ENCODE measurements at places on chromosomes 16 and 17.

GRCh38 chr16:77951788-77952187 lies 70.6 kb upstream of the CLEC3A start:
- peak; percentile 20 for DNase-seq

- DNase-seq: no peak
Measured at GRCh38 chr16:6804461-6804860, 528.2 kb upstream of the RBFOX1 start.

- no peak for DNase-seq
Measured at GRCh38 chr16:83914091-83914710, 15.3 kb downstream of the MLYCD start.

DNA sequence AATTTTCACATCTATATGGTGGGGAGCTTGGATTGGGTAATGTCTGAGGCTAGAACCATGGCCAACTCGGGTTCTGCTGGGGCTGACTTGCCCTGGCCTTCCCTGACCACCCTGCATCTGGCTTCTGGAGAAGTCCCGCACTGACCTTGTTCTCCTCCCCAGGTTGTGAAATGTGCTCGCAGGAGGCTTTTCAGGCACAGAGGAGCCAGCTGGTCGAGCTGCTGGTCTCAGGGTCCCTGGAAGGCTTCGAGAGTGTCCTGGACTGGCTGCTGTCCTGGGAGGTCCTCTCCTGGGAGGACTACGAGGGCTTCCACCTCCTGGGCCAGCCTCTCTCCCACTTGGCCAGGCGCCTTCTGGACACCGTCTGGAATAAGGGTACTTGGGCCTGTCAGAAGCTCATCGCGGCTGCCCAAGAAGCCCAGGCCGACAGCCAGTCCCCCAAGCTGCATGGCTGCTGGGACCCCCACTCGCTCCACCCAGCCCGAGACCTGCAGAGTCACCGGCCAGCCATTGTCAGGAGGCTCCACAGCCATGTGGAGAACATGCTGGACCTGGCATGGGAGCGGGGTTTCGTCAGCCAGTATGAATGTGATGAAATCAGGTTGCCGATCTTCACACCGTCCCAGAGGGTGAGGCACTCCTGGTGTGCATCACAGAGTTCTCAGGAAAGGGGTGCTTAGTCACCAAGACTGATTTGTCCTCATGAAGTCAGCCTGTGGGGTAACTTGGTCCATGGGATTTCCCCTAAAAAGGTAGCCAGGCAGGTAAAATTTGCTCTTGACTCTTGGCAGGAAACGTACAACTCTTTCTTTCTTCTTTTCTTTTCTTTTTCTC lies 6.1 kb downstream of the NOD2 start:
- peak; percentile 100 for DNase-seq

- peak; percentile 87 for DNase-seq
Measured at GRCh38 chr16:19696328-19696727, 21.7 kb downstream of the KNOP1 start.

DNA sequence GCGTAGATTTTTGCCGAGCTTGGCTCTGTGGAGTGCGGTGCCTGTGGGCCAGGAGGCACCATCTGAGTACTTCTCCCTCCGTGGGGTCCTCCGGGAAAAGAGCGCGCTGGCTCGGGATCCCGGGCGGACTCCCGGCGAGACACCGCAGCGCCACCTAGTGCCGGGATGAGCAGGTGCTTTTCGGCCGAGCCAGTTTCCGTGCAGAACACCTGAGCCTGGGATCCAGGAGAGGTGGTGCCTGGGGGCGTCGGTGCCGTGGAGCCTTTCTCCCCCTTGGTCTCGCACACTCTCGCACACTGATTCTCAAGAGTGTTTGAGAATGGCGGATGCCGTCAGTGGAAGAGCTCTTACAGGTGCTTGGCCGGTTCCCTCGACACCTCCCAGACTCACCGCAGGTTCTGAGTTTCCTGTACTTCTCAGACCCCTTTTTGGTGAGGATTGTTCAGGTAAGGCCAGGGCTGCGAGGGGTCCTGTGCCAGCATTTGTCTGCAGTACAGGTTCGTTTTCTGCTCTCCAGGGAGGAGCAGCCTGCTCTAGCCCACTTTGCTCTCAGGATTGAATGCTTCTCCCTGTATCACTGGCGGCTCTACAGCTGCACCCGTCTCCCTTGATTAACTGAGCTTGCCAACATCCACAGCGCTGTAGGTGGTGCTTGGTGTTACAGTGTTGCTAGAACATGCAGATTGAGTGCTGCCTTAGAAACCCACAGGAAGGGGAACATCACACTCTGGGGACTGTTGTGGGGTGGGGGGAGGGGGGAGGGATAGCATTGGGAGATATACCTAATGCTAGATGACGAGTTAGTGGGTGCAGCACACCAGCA lies 23.3 kb downstream of the TBCD start:
- peak; percentile 70 for DNase-seq

DNA sequence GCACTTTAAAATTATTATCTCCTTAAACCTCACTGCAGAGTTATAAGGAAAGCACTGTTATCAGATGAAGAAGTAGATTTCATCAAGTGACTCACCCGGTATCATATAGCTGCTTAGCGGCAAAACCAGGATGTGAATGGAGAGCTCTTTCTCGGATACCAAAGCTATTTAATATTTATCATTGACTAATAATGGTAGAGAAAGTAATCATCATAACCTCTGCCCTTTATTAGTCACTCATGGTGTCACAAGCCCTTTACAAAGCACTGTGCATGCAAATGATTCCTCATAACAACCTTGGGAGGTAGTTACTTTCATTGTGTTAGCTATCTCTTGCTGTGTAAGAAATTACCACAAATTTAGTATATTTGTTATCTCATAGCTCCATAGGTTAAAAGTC lies 592.9 kb downstream of the MAF start:
- peak; percentile 57 for DNase-seq

DNA sequence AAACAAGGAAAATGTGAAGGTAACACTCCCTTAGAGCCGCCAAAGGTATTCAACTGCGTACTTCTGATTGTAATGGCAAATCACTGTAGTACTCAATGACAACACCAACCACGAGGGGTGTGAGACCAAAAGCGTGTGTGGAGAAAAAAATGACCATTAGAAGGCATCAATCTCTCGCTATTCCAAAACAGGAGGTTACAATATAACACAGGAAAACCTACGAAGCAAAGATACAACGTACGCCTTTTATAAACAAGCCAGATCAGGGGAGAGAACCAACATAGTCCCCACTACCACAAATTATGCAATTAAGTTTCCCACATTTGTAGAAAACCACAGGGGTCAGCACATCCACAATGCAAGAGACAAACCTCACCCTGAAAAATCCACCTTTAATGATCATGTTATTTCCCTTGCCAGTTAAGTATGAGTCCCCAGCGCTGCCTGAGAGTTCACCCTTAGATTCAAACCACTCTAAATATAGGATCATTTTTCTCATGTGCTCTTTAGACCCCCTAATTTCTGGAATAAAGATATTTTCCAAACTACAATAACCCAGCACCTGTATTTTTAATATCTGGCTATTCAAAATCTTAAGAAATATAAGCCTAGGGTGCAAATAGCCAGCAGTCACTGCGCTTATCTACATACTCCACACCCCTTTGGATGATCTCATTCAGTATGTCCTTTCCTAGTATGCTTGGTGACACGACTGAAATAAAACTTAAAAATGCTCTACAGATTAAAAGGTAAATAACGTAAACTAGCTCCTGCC lies 12.4 kb downstream of the TEX14 start:
- DNase-seq: peak; percentile 82

DNA sequence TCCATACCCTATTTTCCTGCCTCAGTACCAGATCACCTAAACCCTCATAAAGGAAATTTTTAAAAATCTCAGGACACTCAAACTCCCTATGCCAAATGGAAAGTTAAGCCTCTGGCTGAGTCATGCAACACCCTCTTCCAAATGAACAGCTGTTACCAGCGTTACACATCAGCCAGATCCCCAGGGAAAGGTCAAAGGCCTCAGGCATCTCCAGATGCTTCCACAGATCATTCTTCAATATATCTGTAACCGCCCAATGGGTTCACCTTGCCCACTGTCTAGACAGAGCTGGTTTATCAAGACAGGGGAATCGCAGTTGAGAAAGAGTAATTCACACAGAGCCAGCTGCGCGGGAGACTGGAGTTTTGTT lies 29.1 kb upstream of the SHCBP1 start:
- no peak for DNase-seq

- no peak for DNase-seq
Measured at GRCh38 chr17:10046786-10047785, 142.0 kb upstream of the RCVRN start.

DNA sequence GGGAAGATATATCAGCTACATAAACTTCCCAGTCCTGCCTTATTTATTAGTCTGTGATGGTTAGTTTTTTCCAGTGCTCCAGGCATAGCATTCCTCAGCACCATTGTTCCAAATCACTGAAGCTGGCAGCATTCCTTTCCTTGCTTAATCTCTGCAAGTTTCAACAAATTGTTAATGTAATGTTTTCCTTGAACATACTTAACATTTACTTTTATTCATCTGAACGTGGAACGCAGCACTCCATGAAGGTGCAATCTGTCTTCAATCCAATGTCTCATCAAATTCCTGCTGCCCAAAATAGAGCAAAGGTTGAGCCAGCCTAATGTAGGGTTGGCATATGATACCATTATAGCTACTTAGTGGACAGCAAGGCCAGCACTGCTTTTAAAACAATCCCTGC lies 441.1 kb upstream of the RBFOX1 start:
- peak; percentile 9 for DNase-seq

- DNase-seq: peak; percentile 64
Measured at GRCh38 chr16:82093666-82094300, 58.7 kb downstream of the HSD17B2 start.

DNA sequence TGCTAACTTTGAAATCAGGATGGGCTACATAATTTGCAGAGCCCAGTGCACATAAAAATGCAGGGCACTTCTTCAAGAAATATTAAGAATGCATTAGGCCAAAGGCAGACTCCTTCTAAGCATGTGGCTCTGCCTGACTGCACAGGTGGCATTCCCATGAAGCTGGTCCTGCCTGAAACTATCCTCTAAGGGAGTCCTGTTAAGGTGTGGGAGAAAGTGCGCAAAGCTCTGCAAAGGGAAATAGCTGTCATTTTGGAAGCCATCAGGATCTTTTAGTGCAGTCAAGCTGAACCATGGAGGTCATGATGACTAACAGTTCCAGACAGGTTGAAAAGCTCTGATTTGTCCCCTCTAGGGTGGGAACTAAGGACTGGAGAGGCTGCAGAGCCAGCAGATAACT lies 41.9 kb upstream of the CRHR1 start:
- DNase-seq: no peak

DNA sequence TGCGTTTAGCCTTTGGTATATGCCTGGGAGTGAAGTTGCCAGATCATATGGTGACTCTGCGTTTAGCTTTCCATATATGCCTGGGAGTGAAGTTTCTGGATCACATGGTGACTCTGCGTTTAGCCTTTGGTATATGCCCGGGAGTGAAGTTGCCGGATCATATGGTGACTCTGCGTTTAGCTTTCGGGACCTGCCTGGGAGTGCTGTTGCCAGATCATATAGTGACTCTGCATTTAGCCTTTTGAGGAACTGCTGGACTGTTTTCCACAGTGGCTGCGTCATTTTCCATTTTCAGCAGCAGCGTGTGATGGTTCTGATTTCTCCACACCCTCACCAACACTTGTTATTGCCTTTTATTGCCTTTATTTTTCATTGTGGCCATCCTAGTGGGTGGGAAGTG lies 73.0 kb downstream of the OR1D5 start:
- no peak for DNase-seq

- no peak for DNase-seq
Measured at GRCh38 chr16:64531401-64531800, 590.5 kb downstream of the CDH11 start.

DNA sequence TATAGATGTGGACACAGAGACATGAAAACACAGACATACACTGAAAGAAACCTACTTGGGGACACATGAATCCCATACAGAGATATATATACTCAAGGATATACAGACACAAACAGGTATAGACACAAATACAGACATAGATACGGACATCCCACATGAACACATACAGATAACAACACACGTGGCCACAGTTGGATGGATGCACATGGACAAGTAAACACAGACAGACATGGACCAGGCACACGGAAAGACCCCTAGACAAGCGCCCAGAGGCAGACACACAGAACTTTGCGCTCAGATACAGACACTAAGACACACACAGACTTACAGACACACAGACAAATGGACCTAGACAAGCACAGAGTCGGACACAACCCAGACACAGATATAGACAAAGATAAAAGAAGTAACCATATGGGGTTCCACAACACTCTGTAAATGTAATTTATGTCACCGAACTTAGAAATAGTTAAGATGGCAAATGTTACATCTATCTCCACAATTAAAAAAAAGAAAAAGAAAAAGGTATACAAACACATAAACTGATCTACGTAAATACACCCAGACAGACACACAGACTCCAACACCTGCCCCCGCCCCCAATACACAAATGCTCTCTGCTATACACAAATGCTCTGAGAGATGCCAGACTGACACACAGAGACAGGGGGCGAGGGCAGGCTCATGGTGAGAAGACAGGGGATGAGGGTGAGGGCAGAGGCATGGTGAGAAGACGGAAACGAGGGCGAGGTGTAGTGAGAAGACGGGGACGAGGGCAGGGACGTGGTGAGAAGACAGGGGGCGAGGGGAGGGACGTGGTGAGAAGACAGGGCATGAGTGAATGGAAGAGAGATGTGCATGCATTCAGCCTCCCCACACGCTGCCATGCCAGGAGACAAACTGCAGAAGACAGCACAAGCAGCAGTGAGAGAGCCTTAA lies 118.3 kb downstream of the SMG6 start:
- DNase-seq: no peak

DNA sequence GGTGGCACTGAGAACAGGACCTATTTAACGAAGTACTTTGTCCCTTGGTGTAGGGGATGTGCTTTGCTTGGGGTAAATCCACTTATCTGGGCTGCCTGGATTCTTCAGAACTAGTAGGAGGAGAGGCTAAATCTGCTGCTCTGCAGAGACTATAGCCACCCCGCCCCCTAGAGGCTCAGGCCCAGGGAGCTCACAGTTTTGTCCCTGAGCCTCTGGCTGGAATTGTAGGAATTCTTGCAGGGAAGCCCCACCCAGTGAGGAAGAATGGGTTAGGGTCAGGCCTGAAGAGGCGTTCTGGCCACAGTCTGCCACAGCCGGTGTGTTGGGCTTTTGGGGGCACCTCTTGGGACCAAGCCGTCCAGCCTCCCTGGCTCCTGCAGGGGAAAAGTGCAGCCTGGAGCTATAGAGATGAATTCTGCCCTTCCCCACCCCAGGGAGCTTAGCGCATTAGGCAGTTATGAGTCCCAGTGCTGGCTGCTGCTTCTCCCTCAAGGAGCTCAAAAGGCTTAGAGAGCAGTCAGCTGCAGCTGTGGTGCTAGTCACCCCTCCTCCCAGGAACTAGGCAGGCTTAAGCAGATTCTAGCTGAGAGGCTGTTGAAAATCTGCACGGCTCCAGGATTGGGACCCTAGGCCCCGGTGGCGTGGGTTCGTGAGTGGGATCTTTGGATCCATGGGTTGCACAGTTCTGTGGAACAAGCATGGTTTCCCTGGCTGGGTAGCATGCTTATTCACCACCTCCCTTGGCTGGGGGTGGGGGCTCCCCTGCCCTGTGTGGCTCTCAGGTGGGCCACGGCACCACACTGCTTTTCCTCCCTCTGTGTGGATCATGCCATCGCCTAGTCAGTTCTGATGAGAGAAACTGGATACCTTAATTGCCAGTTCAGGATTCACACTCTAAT lies 237.4 kb upstream of the TOM1L1 start:
- DNase-seq: no peak

- DNase-seq: no peak
Measured at GRCh38 chr16:79843145-79843544, 242.6 kb upstream of the MAF start.

Measured in epithelial cell of esophagus (primary cell).